ENCODE measurements at places on chromosomes 2 and 18. TPM values are rescaled to one million over a fixed set of nuclear protein-coding genes. Genes with fewer than 3 reads are reported as not detected.
A peak's percentile ranks its signal among the peaks of the same experiment; 100 is the strongest.

Gene MEMO1
- total RNA-seq: 48.6 TPM

Gene CMPK2
- total RNA-seq: 11.4 TPM

Gene SFTPB
- not detected for total RNA-seq

GRCh38 chr2:184078496-184078895 is 519.8 kb upstream of the ZNF804A start:
- no peaks in the 10 kb centered on the region for H3K36me3 ChIP-seq
- H3K27ac ChIP-seq: no peak overlapping the region
- no peak overlapping the region for H3K4me3 ChIP-seq
- no peaks in the 10 kb centered on the region for H3K4me1 ChIP-seq

- no peaks in the 10 kb centered on the region for H3K27me3 ChIP-seq
- DNase-seq: no peak
- H3K4me3 ChIP-seq: no peak overlapping the region
- H3K27ac ChIP-seq: no peak overlapping the region
Measured at GRCh38 chr18:48543228-48543627, 4.4 kb downstream of the CTIF start.

DNA sequence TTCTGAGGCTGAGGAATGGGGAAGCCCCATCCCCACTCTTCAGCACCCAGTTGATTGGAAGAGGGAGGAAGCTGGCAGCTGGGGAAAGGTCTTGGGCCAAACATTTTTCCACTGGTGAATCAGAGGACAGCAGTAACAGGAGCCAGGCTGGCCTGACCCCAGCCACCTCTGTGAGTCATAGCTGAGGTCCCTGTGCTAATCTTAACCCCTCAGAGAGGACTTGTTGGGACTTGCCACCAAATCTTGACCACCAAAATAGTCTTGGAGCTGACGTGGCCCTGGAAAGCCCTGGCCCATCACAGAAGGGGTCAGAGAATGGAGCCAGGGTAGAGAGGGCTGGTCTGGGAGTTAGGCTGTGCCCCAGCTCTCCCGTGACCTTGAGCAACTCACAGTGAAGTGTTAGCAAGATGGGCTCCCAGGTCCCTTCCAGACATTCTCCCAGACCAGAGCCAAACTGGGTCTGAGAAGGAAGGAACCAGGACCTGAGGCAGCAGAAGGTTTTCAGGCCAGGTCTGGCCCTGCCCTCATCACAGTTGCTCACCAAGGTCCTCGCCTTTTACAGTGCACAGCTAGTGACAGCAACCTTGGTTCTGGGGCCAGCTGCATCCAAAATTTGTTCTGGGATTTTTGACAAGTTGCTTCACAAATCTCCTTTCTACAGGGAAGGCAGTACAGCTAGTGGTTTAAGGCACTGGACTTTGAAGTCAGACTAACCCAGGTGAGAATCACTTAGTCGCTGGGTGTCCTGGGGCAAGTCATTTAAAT is 266.6 kb downstream of the CYP26B1 start:
- H3K27me3 ChIP-seq: no peaks in the 10 kb centered on the region
- no peaks in the 10 kb centered on the region for H3K36me3 ChIP-seq
- H3K4me1 ChIP-seq: no peaks in the 10 kb centered on the region
- H3K27ac ChIP-seq: no peak overlapping the region
- DNase-seq: peak; percentile 1

GRCh38 chr2:196891136-196891535 is 35.4 kb downstream of the PGAP1 start:
- no peak overlapping the region for H3K4me3 ChIP-seq
- no peaks in the 10 kb centered on the region for H3K36me3 ChIP-seq
- DNase-seq: no peak
- no peak overlapping the region for H3K27ac ChIP-seq
- H3K4me1 ChIP-seq: no peaks in the 10 kb centered on the region

DNA sequence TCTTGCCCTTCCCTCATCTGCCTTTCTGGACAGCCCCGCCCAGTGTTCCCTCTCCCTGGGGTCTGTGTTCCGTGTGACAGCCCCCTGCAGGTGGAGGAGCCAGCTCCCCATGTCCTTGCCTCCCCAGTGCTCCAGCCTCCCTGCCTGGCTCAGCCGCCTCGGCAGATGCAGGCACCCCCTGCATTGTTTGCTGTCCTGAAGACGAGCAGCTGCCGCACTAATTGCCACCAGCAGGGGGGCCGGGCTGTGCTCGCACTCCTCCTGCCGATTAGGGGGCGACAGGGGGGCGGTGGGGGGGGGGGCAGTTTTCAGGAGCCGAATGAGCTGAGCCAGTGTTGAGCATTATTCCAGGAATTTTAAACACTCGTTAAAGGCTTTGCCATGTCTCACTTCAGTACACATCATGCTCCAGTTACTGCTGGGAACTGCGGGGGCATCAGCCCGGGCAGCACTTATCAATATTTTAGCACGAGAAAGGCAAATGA is 23.3 kb downstream of the SIX3 start:
- no peak overlapping the region for H3K4me3 ChIP-seq
- H3K27me3 ChIP-seq: no peaks in the 10 kb centered on the region
- no peaks in the 10 kb centered on the region for H3K4me1 ChIP-seq
- H3K36me3 ChIP-seq: no peaks in the 10 kb centered on the region

- no peaks in the 10 kb centered on the region for H3K36me3 ChIP-seq
- H3K27ac ChIP-seq: no peak overlapping the region
- no peaks in the 10 kb centered on the region for H3K4me1 ChIP-seq
- H3K27me3 ChIP-seq: no peaks in the 10 kb centered on the region
Measured at GRCh38 chr2:56224316-56224715, 40.5 kb downstream of the CCDC85A start.

DNA sequence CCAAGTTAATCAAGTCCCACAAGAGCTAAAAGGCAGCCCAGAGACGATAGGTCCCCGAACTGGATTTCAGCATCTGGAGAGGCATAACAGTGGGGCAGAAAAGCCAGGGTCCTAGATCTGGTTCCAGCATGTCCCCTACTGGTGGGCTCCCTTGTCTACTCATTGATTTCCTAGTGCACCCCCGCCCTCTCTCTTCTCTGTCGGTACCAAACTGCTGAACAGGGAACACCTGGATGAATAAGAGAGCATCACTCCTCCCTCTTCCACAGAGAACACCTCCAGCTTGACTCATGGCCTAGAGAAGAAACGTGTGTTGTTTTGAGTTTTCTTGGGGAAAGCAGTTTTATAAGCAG is 101.3 kb downstream of the FOXI3 start:
- peaks cover 7% of the 10 kb centered on the region for H3K4me1 ChIP-seq
- H3K36me3 ChIP-seq: no peaks in the 10 kb centered on the region

DNA sequence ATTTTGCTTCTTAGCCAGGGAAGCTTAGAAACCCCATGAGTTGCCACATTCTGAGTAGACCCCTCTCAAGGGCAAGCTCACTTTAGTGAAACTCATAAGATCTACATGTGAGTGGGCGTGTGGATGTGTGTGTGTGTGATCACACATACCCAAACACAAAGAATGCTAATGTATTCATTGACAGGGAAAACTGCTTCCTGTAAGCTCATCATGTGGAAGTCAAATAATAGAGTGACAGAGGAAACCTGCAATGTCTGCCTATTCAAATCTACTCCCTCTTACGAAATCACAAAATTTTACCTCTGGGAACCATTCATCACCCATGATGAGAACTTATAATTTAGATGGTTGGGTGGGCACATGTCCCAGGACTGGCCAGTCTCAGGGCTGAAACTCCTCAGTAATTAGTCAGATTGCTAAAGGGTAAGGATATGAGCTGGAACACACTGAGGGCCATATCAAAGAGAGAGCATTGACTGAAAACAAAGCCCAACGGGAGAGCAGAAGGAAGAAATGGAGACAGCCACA is 94.5 kb upstream of the CCDC150 start:
- H3K36me3 ChIP-seq: no peaks in the 10 kb centered on the region
- no peak for DNase-seq
- H3K27me3 ChIP-seq: no peaks in the 10 kb centered on the region
- no peak overlapping the region for H3K27ac ChIP-seq

DNA sequence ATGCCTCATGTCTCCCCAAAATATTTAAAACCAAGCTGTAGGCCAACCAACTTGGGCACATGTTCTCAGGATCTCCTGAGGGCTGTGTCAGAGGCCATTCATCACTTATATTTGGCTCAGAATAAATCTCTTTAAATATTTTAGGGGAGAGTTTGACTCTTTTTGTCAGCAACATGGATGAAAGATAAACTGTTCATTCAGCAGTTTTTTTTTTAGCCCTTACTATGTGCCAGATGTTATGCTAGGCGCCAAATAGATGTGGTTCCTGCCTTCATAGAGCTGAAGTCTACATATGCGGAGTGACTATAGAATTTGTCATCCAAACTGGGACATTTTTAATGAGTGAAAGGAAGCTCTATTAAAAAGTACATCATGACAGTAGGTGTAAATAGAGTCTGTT is 42.5 kb upstream of the TWSG1 start:
- DNase-seq: no peak
- H3K4me3 ChIP-seq: no peak overlapping the region
- H3K27ac ChIP-seq: no peak overlapping the region
- no peaks in the 10 kb centered on the region for H3K36me3 ChIP-seq

- H3K36me3 ChIP-seq: no peaks in the 10 kb centered on the region
- no peak overlapping the region for H3K4me3 ChIP-seq
- no peak for DNase-seq
- no peaks in the 10 kb centered on the region for H3K4me1 ChIP-seq
- no peaks in the 10 kb centered on the region for H3K27me3 ChIP-seq
Measured at GRCh38 chr2:180609626-180610340, 370.6 kb upstream of the UBE2E3 start.

GRCh38 chr2:121519732-121520640 is 10.7 kb upstream of the RNU4ATAC start:
- H3K27ac ChIP-seq: no peak overlapping the region
- H3K4me1 ChIP-seq: peaks cover 4% of the 10 kb centered on the region
- no peak overlapping the region for H3K4me3 ChIP-seq

- H3K4me3 ChIP-seq: no peak overlapping the region
- no peaks in the 10 kb centered on the region for H3K36me3 ChIP-seq
- DNase-seq: no peak
- H3K4me1 ChIP-seq: no peaks in the 10 kb centered on the region
- no peaks in the 10 kb centered on the region for H3K27me3 ChIP-seq
- H3K27ac ChIP-seq: no peak overlapping the region
Measured at GRCh38 chr2:37790019-37790418, 118.6 kb upstream of the CDC42EP3 start.

DNA sequence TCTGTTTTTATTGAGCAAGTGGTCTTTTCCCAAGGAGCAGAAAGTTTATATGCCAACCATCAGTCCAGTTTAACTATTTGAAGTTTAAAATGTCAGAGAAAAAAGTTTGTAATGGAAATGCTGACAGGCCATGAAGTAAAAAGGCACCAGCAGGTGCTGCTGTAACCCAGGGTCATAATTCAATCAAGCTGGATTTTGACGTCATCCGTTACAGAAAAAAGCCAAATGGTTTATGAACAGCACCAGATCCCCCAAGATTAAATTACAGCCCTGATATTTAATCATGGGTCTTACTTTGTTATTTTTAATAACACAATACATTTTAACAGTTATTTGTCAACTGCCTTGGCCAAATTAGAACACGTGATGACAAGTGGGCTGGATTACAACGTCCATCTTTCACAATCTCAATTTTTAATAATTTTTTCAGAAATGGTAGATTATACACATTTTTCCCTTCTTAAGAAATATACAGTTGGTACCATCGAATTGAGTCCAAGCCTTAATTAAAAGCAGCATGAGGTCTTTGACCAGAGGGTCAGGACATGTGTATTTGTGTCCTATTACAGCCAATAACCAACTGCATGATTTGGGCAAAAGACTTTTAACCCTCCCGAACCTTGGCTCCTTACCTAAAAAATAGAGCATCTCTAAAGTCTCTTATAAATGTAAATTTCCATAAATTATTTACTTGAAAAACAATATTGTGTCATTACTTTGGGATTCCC is 10.0 kb downstream of the TCF4 start:
- H3K27ac ChIP-seq: no peak overlapping the region
- no peaks in the 10 kb centered on the region for H3K36me3 ChIP-seq
- no peaks in the 10 kb centered on the region for H3K4me1 ChIP-seq
- H3K27me3 ChIP-seq: no peaks in the 10 kb centered on the region
- no peak overlapping the region for H3K4me3 ChIP-seq

DNA sequence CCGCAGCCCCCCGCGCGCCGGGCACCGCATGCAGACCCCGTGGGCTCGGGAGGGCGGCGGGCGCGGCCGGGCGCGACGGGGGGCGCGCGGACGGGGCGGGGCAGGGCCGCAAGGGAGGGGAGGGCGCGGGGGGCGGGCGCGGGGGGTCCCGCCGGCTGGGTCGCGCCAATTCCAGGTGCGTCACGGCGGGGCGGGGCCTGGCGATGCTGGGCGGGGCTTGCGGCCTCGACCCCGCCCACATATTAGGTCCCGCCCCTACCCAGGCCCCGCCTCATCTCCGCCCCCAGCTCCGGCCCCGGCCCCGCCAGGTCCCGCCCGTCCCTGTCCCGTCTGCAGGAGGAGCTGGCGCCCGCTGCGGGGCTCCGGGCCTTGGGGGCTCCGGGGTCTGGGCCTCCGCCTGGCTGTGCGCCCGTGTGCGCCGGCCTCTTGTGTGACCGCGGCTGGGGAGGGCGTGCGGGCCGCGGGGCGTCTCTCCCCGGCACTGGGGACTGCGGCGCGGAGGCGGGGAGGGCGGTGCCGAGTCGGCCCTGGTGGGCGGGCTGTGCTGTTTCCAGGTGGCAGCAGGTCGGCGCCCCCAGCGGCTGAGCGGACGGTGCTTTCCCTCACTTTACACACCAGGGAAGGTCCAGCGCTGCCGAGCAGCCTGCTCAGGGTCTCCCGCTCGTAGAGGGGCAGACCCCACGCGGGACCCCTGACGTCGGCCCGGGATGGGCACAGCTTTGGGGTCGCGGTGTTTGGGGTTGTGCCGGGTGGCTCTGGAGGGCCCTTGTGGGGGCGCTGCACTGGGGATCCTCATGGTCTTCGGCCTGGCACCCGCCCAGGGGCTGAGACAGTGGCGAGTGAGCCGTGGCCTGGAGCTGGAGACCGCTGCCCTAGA is 554 bp downstream of the ING5 start:
- peak overlapping the region; percentile 76 for H3K27ac ChIP-seq
- H3K36me3 ChIP-seq: peaks cover 8% of the 10 kb centered on the region
- peaks cover 15% of the 10 kb centered on the region for H3K4me1 ChIP-seq
- peak overlapping the region; percentile 59 for H3K4me3 ChIP-seq
- H3K27me3 ChIP-seq: no peaks in the 10 kb centered on the region

DNA sequence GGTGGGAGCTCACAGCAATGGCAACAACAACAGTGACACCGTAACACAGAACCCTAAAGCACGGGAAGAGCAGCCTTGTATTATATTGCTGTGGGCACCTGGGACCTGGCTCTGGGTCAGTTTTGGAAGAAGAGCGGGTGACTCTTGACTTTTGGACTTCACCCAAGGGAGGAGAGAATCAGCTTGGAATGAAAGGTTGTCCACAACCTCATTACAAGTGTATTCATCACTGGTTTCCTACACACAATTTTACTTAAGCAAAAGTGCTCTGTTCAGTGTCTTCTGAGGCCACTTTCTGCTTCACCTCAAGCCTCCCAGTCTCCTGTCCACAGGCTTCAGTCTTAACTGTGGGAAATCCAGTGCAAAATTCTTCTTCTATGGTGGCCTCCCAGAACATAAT is 263.8 kb downstream of the KCNE4 start:
- H3K27me3 ChIP-seq: no peaks in the 10 kb centered on the region
- H3K27ac ChIP-seq: no peak overlapping the region
- H3K4me3 ChIP-seq: no peak overlapping the region
